ENCODE measurements at places on chromosomes 6 and 20.

DNA sequence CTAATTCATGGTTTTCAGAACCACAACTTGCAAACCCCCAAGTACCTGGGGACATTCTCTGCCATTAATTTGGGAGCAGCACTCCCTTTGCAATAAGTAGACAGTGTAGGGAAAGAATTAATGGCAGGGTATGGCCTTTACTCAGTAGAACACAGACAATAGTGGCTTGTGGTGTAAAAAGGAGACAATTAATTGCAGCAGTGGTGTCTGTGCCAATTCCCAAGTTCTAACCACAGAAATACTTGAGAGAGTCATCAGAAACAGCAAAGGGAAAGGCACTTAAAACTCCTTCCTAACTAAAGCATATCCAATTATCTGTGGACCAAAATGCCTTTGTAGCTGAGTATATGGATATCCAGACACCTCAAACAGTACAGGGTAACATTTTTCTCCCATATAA, 257.6 kb upstream of the POU3F2 start:
- no peak for DNase-seq

DNA sequence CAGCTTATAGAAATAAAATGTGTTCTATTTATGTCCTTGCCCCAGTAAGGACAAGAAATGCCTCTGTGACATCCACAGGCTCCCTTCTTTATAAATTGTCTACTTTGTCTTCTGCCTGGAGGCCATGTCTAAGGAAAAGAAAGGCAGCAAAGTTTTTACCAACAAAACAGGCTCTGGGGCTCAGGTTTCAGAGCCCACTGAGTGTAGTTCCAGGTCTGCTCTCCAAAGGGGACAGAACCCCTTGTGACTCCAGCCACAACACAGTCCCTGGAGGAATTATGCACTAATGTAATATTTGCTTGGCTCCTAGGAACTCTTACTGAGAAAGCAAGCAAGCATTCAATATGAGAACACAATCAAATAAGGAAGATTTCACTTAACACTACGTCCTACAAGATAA, 80.1 kb downstream of the PAK5 start:
- DNase-seq, result no peak

DNA sequence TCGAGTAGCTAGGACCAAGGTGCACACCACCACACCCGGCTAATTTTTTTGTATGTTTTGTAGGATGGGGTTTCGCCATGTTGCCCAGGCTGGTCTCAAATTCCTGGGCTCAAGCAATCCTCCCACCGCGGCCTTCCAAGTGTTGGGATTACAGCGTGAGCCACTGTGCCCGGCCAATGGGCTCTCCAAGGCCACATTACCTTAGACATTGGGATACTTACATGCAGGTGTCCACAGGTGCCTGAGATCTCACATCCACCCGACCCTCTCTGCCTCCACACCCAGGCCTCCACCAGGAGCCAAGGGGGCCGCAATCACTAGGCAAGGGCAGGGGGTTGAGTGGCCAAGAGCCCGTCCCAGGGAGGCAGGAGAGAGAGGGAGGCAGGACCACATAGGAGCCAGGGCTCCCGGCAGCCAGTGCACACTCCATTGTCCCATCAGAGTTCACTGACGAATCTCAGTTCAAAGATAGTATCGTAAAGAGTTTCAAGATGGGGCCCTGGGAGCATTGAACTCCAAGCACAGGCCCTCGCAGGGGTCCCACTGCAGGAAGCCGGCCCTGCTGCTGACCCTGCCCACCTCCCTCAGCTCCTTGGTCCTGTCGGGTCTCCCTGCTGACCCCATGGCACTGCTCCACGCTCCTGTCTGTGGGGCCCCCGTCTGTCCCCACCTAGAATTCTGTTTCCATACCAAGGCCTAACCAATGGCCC, 55.3 kb downstream of the SSR1 start:
- DNase-seq, result no peak

DNA sequence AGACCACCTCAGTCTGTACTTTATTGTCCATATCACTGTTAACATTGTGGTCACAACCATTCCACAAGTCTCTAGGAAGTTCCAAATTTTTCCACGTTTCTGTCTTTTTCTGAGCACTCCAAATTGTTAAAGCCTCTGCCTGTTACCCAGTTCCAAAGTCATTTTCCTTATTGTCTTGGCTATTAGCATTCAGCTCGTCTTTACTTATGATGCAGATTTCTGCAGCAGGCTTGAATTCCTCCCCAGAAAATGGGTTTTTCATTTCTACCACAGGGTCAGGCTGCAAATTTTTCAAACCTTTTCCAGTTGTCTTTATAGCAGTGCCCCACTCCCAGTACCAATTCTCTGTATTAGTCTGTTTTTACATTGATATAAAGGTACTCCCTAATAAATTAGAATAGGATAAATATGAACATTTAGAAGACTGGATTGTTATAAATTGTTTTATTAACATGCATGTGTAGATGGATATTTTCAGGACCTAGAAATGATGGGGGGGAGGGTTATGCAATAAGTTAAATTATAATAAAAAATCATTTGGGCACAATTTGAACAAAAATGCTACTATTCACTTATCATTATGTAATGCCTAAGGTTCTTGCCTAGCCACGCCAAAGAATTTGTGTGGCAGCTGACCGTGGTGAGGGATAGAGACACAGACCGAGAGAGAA, 595.3 kb upstream of the ADGRB3 start:
- no peak for DNase-seq

DNA sequence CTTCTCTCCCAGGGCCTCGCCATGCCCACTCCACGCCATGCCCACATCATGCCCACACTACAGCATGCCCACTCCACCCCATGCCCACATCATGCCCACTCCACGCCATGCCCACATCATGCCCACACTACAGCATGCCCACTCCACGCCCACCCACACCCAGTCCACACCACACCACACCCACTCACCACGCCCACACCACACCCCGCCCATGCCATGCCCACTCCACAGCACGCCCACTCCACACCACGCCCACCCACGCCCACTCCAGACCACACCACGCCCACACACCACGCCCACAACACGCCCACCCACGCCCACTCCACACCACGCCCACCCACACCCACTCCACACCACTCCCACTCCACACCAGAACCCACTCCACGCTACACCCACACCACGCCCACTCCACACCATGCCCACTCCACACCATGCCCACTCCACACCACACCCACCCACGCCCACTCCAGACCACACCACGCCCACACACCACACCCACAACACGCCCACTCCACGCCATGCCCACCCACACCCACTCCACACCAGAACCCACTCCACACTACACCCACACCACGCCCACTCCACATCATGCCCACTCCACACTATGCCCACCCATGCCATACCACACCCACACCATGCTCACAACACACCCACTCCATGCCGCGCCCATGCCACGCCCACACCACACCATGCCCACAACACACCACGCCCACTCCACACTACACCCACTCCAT, 88.6 kb downstream of the ERMARD start:
- peak; percentile 91 for DNase-seq

DNA sequence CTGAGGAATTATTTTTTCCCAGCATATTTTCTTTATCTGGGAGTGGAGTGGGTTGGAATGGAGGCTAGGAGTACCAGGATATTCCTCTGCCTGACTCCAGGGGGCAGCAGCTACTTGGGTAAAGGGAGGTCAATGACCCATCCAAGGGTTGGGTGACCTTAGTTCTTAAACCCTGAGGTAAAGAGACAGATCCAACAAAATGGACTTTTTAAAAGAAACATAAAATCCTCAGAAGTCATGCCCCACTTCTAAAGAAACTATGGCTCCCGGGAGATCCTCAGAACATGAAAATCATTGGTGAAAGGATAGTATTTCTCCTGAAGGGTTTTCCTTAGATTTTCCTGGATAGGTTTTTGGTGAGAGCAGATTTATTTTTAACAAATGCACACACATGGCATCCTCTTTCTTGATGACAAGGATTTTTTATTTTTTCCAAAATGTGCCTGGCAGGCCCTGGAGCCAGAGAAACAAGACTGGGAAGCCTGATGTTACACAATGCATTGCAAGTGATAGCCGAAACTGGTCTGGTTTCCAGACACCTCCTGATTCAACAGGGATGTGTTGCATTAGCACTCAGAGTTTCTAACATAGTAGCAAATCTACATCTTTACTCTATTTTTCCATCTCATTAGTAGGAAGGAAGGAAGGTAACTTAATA, 240.9 kb upstream of the BTBD3 start:
- DNase-seq, result no peak

DNA sequence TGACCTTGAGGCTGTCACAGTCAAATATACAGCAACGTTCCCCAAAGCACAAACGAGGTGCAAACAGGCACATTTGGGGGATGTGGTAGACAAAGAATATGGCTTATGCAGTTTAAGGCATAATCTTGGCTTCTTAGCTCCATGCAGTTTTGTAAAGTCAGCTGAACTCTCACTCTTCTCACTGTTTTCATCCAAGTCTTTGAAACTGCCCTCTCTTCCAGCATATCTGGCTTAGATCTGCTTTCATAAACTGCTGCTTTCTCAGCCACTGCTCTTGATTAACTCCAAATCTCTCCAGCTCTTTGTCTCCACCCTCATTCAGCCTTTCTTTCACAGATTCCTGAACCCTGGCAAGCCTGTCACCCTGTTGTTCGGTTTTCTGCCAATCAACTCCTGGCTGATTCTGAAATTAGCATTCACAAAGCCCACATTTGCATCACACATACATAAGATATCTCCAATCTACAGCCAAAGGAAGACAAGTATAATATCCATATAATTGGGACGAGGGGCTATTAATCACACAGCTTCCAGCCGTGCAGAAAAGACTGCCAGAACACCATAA, 301.1 kb upstream of the RNF217 start:
- no peak for DNase-seq

DNA sequence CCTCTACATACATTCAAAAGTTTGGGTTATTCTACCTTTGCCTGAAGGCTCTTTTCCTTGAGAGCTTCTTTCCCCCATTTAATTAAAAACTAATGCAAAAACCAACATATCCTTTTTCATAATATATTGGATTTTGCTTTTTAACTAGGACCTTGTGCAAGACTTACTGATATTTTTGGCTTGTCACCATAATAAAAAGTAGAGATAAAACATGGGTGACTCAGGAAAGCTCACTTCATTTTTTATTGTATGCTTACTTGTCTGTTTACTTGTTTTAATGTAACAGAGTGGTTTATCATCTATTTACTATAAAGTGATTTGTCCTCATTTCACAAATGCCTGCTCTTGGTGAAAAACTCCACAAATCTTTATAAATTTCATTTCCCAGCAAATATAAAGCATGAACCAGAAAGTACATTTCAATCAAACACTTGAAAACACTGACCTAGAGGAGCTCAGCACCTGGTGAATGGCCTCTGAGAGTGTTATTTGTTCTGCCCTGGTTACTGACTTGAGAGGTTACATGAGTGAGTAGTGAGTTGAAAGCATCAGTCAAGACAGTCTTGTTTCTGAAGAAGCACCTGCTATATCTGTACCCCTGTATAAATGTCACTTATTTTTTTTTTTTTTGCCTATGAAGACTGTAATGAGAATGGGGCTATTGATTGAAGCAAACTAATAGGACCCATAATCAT, 20.8 kb downstream of the ADGRG6 start:
- DNase-seq, result no peak

GRCh38 chr6:9173229-9173628, 737.9 kb upstream of the SLC35B3 start:
- no peak for DNase-seq

GRCh38 chr6:46203391-46204177, 32.8 kb upstream of the ENPP5 start:
- no peak for DNase-seq

GRCh38 chr6:20438462-20439070, 36.9 kb downstream of the E2F3 start:
- DNase-seq, result no peak

DNA sequence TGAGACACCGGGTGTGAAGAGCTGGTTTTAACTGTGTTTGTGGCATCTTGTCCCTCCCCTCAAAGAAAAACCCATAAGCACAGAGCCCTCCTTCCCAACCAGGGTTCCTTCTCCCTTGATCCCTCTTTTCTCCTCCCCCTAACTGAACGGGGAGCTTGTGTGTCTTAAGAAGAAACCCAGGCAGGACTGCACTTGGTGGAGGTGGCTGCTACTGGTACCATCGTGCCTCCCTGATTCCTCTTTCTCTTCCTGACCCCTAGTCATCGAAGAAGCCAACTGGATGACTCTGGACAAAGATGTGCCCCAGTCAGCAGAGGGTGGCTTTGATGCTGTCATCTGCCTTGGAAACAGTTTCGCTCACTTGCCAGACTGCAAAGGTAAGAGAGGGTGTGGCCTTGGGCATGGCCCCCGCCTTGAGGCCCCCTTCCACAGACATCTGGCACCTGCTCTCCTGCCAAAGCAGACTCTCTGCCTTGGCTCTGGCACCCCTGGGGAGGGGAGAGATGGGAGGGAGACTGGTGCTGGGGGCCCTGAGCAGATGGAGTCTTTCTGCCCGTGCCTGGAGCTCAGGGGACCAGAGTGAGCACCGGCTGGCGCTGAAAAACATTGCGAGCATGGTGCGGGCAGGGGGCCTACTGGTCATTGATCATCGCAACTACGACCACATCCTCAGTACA, 2.1 kb downstream of the GNMT start:
- DNase-seq, result no peak

GRCh38 chr20:20411836-20412235, 43.9 kb downstream of the INSM1 start:
- DNase-seq, result no peak

GRCh38 chr6:150037526-150038201, 12.3 kb upstream of the RAET1L start:
- no peak for DNase-seq

DNA sequence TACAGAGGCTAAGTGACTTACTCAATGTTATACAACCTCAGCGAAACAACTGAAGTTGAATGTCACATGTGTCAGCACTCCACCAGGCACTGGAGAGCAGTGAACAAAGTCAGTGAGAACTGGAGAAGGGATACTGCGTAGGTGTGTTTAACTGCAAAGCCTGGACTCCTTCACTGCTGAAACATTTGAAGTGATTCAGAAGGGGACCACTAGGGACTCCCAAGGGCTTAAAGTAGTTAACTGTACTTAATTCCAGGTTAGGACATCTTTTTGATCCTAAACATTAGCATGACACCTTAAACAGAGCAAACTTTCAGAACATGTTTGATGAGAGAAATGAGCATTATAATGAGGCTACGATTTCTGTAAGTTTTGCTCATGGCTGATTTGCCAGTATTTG, 45.0 kb upstream of the ZBTB24 start:
- no peak for DNase-seq

DNA sequence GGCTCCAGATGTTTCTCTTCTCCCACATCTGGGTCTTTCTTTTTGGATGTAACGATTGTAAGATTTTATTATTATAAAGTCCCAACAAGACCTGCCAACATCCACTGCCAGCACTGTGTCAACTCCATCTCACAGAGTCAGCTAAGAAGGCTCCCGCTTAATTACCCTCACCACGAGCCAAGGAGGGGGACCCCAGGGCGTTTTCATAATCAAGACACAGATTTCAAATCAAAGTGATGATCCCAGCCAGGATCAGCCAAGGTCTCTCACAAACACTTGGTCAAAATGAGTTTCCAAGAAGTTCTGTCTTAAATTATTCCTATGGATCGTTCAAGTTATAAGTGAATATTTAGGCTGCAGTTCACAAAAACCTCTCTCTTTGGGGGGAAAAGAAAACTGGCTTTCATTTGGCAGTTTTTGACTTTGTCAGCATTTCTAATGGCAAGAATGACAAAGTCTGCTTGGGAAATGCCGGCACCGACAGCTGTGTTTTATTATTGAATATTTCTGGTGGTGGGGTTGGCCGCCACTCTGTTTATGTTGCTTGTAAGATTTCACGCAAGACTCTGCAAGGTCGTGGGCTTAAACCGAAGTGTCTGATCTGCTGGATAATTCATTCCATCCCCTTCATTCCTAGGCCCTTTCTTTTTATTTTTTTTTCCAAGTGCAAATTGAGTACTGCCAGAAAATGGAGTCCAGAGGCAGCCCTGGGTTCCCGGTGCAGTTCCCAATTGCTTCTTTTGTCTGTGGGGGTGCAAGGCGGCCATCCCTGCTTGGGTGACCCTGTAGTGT, 170.2 kb upstream of the PMEPA1 start:
- DNase-seq, result peak; percentile 46

All from vagina (tissue), 2 donors.